ENCODE measurements at places on chromosomes 7 and 10.

GRCh38 chr7:112503361-112503972 is 22.7 kb downstream of the LSMEM1 start:
- H3K4me1 ChIP-seq = no peaks in the 10 kb centered on the region
- H3K36me3 ChIP-seq = no peaks in the 10 kb centered on the region
- H3K27ac ChIP-seq = no peak overlapping the region
- peaks cover 20% of the 10 kb centered on the region for H3K27me3 ChIP-seq

GRCh38 chr7:28024786-28025334 is 155.7 kb downstream of the JAZF1 start:
- no peak for DNase-seq
- H3K4me1 ChIP-seq = no peaks in the 10 kb centered on the region
- H3K27me3 ChIP-seq = no peaks in the 10 kb centered on the region

DNA sequence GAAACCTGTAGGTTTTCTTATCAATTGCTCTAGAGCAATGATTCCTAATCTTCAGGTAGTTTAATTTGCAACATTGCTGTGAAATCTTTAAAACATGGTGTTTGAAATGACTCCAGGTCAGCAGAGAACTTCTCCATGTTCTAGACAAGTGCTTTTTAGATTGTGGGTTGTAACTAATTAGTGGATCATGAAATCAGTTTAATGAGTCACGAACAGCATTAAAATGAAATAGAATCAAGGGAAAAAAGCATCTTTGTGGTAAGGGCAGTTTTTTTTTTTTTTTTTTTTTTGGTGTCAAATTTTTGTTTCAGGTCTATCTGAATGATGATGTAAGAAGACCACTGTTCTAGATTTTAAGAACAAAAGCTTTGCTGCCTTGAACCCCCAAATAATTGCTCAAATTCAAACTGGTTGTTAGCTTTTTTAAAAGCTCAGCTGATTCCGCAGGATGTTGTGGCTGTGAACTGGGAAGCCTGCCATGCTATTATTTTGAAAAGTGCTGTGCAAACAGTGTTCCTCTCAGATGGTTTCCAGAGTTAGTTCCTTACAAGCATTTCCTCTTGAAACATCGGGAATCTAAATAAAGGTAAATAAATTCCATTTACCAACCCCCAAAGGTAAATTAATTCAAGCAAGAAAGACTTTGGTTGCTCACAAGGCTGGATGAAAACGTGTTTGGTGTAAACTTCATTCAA is 13.1 kb upstream of the PDK4 start:
- no peak overlapping the region for H3K27ac ChIP-seq
- no peak overlapping the region for H3K4me3 ChIP-seq
- peaks cover 2% of the 10 kb centered on the region for H3K36me3 ChIP-seq
- DNase-seq = no peak
- H3K4me1 ChIP-seq = no peaks in the 10 kb centered on the region

- no peak overlapping the region for H3K4me3 ChIP-seq
- H3K36me3 ChIP-seq = peaks cover 18% of the 10 kb centered on the region
- H3K27me3 ChIP-seq = no peaks in the 10 kb centered on the region
- no peak for DNase-seq
- H3K4me1 ChIP-seq = no peaks in the 10 kb centered on the region
Measured at GRCh38 chr7:130154501-130155317, 50.5 kb downstream of the TMEM209 start.

DNA sequence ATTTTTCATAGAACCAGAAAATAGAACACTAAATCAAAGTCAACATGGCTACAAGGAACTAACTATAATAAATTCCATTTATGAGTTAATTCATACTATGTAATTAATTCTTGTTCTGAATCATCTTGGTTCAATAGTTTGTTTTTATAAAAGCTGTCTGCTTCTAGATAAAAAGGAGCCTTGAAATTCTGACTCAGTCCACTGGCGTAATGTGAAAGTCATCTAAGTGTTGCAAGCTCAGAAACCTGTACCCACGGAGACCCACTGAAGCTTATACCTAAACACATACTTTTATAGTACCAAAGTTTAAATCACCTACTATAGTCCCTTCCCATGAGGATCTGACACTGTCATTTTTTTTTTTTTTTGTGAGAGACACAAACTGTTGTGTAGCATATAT is 489.4 kb downstream of the SEMA3D start:
- H3K27me3 ChIP-seq = no peaks in the 10 kb centered on the region
- H3K4me3 ChIP-seq = no peak overlapping the region
- H3K36me3 ChIP-seq = no peaks in the 10 kb centered on the region
- no peak for DNase-seq

DNA sequence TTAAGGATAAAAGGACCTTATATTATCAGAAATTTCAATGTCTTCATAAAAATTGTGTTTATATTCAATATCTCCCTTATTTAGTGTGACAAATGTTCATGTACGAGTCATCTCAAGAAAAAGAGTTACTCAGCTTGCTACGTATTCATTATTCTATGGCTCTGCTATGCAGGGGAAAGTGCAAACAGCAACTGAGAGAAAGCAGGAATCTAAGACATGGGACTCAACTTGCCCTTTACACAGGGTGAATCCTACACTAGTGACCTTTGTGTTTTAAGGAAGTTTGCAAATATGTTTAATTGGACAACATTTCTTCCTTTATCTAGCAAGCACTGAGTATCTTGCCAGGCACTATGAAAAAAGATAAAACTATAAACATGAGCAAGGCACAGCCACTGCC is 104.7 kb downstream of the NPSR1 start:
- no peak for DNase-seq
- H3K27me3 ChIP-seq = peaks cover 6% of the 10 kb centered on the region
- H3K4me1 ChIP-seq = no peaks in the 10 kb centered on the region
- H3K27ac ChIP-seq = no peak overlapping the region
- no peak overlapping the region for H3K4me3 ChIP-seq

- no peak overlapping the region for H3K4me3 ChIP-seq
- DNase-seq = no peak
- no peaks in the 10 kb centered on the region for H3K36me3 ChIP-seq
- H3K27ac ChIP-seq = no peak overlapping the region
- peaks cover 7% of the 10 kb centered on the region for H3K4me1 ChIP-seq
Measured at GRCh38 chr10:500876-501275, 188.6 kb downstream of the DIP2C start.

DNA sequence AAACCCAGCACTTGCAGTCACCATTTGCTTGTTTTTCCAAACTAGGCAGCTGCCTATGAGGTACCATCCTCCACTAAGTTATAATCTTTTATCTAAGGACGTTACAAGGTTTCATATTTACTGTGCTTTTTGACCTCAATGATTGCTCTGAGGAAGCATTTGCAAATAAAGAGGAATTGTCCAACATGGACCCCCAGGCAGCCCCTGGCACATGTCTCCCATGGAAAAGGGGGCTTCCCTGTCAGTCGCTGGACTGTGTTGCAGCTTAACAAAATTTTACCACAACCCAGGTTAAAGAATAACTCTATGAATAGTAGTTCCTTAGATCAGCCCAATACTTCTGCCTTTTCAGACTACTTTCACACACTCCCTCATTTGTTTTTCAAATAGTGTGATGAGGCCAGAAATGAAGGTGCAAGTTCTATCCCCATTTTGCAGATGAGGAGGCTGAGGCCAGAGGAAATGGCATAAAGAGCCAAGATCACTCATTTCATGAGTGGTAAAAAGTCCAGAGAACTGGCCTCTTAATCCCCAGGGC is 52.8 kb upstream of the ZPBP start:
- no peak overlapping the region for H3K27ac ChIP-seq
- H3K27me3 ChIP-seq = no peaks in the 10 kb centered on the region
- DNase-seq = no peak

DNA sequence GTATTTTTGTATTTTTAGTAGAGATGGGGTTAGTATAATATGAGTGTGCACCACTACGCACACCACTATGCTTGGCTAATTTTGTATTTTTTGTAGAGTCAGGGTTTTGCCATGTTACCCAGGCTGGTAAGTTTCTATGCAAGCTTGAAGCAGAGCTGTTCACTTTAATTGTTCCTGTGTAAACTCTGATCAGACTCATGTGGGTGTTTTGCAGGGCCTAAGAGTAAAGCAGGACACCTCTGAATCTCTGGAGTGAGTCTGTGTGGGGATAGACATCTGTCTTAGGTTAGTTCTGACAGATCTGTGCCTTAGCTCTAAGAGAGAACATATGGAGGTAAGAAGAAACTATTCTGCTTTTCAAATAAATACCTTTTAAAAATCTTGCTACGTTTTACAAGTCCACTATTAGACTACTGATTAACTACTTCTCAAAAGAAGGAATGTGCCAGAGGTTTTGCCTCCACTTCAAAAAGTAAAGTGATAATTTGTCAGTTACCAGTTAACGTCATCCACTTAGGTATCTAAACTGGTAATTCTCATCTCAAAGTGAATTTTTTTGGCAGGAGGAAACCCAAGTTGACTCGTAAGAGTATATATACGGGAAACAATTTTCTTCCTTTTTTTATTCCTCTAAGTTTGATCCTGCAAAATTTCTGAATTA is 1.1 kb downstream of the COL17A1 start:
- H3K36me3 ChIP-seq = no peaks in the 10 kb centered on the region
- H3K4me1 ChIP-seq = peaks cover 4% of the 10 kb centered on the region
- DNase-seq = no peak
- no peak overlapping the region for H3K27ac ChIP-seq
- no peak overlapping the region for H3K4me3 ChIP-seq
- H3K27me3 ChIP-seq = no peaks in the 10 kb centered on the region

DNA sequence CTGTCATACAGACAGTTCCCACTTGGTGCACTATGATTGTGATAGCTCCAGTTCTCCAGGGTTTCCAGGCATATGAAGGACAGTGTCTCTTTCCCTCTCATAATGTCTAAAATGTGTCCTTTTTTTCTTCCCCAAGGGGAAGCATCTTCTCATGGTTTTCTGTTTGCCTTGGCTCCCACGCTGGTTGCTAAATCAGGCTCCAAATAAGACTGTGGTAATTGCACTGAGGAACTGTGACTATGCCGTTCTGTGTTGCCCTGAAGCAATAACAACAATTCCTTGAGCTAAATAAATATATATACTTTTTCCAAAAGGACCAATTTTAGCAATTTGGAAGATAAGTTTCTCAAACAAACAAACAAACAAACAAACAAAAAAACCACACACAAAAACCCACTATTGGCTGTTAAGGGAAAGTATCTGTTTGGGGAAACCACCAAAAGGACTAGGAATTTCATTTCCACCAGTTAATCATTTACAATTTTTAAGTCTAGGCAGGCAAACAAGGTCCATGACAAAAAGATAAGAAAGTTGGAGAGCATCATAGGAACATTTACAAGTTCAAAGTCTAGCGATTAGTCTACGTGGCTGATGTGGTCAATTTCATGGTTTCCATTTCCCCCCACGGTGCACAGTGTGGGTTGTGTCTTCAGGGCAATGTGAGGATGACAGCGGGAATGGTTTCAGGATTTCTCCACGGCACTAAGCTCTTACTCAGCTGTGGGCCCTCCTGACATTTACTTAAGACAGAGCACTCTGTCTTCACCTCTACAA is 62.4 kb downstream of the THNSL1 start:
- no peak overlapping the region for H3K27ac ChIP-seq
- DNase-seq = no peak
- H3K4me1 ChIP-seq = no peaks in the 10 kb centered on the region
- peaks cover 20% of the 10 kb centered on the region for H3K27me3 ChIP-seq
- H3K36me3 ChIP-seq = no peaks in the 10 kb centered on the region
- no peak overlapping the region for H3K4me3 ChIP-seq
